ENCODE measurements at places on chromosomes 16 and 17.
A peak's percentile ranks its signal among the peaks of the same experiment; 100 is the strongest.

DNA sequence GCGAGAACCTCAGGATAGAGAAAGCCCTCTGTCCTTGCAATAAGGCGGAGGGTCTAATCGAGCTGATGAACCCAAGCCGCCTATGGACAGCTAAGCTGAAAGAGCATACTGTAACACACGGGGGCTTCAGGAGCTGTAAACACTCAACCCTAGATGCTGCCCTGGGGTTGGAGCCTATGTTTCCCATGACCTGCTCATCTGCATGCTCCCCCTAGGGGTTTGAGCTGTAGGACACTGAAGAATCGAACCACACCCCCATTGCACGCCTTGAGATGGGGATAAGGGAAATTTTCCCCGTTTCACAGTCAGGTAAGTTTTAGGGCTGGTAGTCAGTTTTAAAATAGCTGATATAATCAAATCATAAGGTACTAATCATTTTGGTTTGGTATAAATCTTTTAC is 675.6 kb upstream of the CDH8 start:
- no peak for DNase-seq

GRCh38 chr17:76160896-76161528 is 20.0 kb upstream of the FOXJ1 start:
- DNase-seq, result no peak

DNA sequence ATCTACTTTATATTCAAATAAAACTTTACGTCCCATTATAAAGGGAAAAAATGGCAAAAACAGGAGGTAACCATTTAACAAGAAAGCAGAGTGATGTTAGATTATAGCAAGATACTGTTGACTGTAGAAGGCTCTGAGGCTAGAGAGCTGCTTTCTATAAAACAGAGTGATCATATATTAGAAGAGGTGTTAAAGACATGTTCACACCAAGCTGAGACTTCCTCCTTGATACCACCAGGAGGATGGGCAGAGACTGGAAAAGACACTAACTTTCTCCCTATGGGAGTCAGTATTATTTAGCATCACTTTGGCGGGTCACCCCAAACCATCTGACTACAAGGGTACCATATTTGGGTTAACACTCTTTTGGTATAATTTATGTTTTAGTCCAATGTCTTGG is 687 bp upstream of the CIITA start:
- no peak for DNase-seq

GRCh38 chr16:70250748-70251628 is 752 bp downstream of the EXOSC6 start:
- no peak for DNase-seq

GRCh38 chr17:59405944-59406705 is 74.7 kb downstream of the YPEL2 start:
- DNase-seq, result no peak

- DNase-seq, result no peak
These were observed 59.2 kb upstream of the GOT2 start for GRCh38 chr16:58793366-58793765.

DNA sequence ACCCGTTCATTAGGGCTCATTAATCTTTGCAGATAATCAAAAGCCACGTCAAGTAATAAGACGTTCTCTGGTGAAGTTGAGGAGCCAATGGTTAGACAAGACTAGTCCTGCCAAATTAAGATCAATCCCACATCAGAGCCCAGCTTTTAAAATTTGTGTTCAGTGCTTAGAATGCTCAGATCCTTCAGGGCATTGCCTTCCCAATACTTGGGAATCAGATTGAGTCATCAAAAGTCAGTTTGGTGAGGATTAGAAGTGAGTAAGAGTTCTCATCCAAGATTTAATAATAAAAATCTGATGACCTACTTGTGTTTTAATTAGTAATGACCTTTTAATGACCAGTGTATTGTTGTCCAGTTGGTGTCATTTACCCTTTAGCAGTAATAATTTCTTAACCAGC is 19.8 kb downstream of the MAP2K4 start:
- no peak for DNase-seq

GRCh38 chr17:12730931-12731521 is 58.3 kb upstream of the ARHGAP44 start:
- no peak for DNase-seq

DNA sequence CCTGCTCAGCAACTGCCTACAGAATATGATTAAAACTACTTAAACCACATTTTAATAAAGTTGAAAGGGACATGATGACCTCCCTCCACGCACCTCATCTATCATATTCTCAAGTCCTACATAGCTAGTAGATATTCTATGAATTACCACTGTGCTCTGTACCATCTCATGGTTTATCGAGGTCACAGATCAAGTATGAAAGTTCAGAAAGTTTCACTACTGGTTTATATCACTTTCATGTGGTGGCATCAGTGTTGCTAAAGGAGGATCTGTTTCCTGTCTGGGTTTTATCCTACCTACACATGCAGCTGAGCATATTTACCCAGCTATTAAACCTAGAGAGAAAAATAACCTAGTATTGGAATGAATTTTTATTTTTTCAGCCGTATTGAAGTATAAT is 214.9 kb upstream of the MON1B start:
- no peak for DNase-seq

GRCh38 chr16:47599512-47599911 is 138.4 kb downstream of the PHKB start:
- DNase-seq, result no peak

GRCh38 chr17:39306509-39307212 is 80.9 kb upstream of the STAC2 start:
- DNase-seq, result no peak

DNA sequence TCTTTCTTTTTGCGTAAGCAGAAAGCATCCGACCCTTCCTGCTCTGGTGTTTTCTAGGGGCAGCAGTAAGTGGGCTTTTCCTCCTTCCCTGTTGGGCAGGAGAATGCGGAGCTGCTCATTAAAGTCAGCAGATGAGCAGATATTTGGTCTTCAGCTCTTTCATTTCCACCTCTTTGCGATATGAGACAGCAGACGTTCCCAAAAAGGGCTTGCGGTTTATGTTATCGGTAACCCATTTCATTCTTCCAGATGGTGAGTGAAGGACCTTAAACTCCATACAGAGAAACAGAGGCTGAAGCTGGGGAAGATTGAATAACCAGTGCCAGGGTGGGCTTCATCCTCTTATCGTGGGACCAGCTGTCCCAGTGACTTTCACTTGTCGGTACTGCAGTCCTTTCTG is 40.7 kb downstream of the KSR1 start:
- no peak for DNase-seq

DNA sequence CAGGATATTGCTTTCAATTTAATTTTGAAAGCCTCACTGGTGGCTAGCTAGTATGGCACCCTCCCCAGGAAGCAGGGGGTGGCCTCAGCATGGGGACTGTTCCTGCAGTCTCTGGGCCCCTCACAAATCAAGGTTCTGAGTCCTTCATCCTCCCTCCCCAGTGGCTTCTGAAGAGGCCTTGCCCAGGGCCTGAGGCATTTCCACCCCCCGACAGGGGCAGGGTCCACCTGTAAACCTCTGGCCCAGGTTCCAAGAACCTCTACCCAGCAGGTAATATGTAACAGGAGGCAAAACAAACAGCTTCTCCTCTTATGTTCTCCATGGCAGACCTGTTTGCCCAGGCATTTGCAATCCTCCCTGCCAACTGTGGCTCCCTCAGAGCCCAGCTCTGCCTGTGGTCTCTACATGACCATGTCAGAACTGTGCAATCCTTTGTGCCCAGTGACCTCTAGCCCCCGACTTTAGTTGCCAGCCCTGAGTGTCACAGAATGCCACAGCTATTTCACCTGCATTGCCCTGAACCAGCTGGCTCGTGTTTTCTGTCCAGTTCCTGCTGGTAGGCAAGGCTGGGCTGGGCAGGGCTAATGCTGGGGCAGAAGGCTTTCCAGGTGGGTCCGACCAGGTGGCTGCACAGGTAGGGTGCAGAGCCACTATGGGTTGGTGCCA is 14.3 kb downstream of the ACSF2 start:
- DNase-seq, result no peak

GRCh38 chr16:70473446-70474319 is 19.3 kb downstream of the FCSK start:
- DNase-seq, result no peak

DNA sequence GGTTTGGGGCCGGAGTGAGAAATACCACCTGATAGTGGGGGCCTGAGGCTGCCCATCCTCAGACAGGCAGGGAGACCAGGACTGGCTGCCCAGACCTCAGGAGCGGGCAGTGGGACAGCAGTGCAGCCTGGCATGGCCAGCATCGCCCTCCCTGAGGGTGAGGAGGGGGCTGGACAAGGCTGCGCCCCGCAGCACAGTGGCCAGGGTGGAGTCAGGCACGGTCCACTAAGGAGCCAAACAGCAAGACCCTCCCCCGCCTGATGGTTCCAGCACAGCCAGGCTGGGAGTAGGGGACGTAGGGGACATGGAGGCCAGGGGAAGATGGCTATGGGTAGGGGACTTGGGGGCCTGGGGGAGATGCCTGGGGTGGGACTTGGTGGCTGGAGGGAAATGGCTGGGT is 3.3 kb downstream of the ZNF598 start:
- no peak for DNase-seq

- DNase-seq, result no peak
These were observed 723.6 kb downstream of the WWOX start for GRCh38 chr16:78823027-78823426.

DNA sequence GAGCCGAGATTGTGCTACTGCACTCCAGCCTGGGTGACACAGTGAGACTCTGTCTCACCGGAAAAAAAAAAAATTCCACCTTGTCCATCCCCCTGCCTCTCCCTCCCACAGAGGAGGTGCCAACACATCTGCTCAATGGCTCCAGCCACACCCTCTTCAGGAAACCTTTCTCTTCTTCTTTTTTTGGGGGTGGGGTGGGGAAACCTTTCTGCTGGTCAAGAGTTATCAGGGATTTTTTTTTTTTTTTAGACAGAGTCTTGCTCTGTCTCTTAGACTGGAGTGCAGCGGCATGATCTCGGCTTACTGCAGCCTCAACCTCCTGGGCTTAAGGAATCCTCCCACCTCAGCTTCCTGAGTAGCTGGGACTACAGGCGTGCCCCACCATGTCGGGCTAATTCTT is 18.7 kb downstream of the TNS4 start:
- DNase-seq, result no peak

DNA sequence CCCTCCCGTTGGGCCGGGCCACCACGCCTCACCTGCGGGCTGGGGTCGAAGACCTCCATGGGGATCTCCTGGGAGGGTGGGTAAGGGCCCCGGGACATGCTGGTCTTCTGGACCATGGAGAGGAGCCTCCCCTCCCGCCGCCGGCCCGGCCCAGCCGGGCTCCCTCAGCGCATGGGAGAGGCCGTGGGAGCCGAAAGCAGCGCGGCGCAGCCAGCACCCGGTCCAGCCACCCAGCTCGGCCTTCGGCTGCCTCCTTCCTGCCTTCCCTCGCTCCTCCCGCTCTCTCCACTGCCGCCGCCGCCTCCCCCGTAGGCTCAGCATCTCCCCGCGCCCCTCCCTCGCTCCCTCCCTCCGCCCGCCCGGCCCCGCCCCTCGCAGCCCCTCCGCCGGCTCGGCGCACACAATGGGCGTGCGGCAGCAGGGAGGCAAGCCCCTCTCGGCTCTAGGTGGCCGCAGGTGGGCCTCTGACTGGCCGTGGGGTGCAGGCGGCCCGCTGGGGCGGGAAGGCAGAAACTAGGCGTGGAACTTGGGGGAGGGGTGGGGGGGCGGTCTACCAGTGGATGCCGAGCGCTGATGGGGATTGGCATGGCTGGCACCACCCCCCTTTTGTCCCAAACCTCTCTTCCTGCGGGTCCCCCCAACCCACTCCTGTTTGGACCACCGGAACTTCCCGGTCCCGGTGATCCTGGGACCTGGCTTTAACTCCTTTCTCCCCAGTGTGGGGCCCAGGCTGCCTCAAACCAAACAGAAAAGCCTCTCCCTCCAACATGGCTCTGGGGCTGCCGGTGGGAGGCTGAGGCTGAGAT is at the start of gene CACNB1:
Gene CACNB1, minus strand, starts transcription at position 290 of the 806 bp plus-strand sequence. Its CDS starts 174 bp downstream, at position 116.
- peak; percentile 29 for DNase-seq

DNA sequence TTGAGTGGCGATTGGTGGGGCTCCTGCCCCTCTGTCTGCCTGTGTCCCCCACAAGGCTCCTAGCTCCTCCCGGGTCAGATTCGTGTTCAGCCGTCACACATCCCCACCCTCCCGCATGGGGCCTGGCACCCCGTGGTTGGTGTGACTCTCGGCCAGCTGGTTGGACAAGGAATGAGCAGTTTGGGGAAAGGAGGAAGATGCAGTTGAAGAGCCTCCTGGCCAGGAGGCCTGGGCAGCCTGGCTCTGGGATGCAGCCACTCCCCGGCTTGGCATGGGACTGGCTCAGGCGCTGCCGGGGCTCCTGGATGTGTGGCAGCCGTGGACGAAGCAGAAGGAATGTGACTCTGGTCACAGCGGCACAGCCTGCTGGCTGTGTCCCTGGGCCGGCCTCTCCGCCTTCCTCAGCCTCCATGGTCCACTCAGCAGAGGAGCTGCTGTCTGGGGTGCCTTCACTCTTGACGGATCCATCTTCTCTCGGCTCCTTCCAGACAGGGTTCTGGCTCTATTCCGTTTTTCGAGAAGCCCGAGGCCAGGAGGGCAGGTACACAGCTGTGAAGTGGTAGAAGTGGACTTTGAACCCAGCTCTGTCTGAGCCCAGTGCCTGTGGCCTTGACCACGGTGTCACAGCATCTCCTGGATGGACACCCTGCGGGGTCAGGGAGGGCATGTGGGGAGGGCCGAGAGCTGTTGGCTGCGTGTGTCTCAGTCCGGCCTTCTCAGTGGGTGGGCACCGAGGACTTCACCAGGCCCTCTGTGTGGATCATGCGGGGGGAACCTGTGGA is 2.1 kb downstream of the TRAF7 start:
- no peak for DNase-seq

DNA sequence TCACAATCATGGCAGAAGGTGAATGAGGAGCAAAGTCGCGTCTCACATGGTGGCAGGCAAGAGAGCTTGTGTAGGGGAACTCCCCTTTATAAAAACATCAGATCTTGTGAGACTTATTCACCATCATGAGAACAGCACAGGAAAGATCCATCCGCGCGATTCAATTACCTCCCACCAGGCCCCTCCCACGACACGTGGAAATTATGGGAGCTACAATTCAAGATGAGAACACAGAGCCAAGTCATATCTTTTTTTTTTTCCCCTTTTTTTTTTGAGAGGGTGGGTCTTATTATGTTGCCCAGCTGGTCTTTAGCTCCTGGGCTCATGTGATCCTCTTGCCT is 60.0 kb downstream of the RPTOR start:
- no peak for DNase-seq

- DNase-seq, result no peak
These were observed 17.9 kb downstream of the PSME3IP1 start for GRCh38 chr16:57167953-57168352.

DNA sequence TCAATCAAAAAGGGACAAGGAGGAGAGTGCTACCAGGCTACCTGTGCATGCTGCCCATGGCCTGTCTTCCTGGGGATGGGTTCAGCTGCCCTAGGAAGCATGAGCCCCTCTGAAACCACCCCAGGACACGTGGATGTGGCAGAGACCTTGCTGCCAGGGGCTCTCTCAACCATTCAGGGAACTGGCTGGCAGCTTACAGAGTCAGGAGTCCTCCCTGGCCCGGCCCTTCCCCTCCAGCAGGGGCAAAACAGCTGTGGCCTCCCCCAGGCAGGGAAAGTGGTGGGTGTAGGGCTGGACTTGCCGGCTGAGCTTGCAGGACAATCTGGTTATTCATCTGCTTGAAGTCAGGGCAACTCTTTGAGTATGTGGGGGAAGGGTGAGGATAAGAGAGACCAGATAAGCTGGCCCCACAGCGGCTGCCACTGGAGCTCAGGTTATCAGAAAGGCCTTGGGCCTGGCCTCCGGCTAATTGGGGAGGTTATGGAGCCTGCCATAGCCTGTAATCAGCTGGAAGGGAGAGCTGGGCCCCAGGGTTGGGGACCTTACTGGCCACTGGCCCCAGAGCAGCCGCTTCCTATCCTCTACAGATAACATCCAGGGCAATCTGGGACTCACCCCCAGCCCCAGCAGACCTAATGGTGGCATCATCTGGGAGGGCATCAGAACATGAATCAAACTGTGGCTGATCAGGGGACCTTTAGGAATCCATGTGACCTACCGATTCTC is 5.6 kb upstream of the TBX2 start:
- no peak for DNase-seq
